ENCODE measurements at places on chromosomes 3 and 15.

- no peak for DNase-seq
Measured at GRCh38 chr3:13021141-13022114, 51.8 kb downstream of the IQSEC1 start.

DNA sequence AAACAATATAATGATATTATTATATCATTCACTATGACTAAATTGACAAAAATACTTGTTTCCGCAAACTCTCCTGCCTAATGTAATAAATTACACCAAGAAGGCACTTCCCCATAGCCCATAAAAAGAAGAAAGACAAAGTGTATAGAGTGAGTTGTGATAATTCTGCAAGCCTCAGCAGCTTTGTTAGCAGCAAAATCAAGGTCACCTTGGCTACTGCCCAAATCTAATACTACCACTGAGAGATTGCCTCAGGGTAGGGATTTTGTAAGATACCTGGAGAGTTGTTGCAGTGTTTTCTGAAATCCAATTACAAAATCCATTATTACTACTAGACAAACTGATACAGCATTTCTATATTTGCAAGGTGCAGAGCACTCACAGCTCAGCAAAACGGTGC is 503.5 kb downstream of the FGF12 start:
- DNase-seq: no peak

DNA sequence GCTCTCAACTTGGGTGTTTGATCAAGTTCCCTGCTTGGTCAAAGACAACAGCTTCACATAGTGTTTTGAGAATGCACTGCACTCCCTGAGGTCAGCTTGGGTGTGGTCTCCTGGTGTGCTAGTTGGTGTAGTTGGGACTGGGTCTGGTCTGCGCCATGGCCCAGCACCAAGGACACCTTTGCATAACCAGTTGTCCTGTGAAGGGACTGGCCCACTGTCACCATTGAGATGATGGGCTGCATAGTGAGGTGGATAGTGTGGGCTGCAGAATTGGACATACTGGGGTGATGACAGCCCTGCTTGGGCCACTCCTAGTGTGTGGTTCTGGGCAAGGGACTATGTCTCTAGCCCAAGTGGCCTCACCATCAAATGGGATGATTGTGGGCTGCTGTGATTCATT is 9.5 kb downstream of the RPSA start:
- DNase-seq: no peak

GRCh38 chr3:43768381-43768973 is 77.7 kb downstream of the ABHD5 start:
- peak; percentile 82 for DNase-seq

DNA sequence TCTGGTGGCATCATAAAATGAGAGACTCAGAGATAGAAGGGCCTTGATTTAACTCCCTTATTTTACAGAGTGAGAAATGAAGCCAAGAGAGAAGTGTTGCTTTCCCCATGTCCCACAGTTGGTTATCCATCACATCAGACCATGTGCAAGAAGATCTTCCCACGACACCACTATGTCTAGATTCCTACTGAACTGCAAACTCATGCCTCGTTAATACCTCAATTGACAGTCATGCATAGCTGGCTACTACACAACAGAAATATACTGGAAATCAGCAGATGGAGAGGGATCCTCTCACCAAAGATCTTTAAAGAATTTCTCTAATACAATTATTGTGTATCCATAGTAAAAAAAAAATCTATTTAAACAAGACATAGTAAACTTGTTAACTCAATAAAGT is 33.3 kb downstream of the PEAK1 start:
- DNase-seq: peak; percentile 28

- no peak for DNase-seq
Measured at GRCh38 chr15:63396152-63396928, 14.7 kb upstream of the CA12 start.

GRCh38 chr3:16227566-16227965 is 37.2 kb downstream of the DPH3 start:
- no peak for DNase-seq

- no peak for DNase-seq
Measured at GRCh38 chr3:60983906-60984305, 267.3 kb downstream of the FHIT start.

- peak; percentile 98 for DNase-seq
Measured at GRCh38 chr15:59299929-59300617, 72.6 kb downstream of the MYO1E start.

DNA sequence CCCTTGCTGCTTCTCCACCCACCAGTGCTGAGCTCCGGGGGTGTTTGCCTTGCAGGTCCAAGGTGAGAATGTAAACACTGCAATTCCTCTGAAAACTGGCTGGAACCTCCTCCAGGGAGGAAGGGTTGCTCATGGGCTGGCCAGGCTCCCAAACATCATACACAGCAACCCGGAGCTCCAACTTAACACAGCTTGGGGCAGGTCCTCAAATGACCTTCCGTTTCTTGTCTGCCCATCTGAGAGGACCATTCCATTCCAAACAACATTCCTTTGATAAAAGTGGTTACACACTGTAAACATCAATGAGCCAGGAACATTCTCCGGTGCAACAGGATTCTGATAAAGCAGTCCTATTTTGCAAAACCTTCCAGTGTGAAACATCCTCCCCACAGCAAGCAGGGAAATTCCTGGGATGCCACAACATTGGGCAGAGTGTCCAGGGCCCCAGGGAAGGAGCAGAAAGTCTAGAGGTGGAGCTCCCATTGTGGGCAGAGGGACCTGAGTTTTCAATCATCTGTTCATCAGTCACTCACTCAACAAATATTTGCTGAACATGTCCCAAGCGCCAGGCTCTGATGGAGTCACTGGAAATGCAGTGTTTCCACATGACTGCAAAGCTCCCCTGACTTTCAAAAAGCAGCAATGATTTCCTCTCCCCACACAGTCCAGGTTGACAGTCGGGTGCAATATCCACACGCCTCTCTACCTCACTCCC is 7.3 kb upstream of the HEG1 start:
- DNase-seq: peak; percentile 99
